Stimulated activated CD4-positive, alpha-beta T cell treated with anti-CD3 and anti-CD28 coated beads, Interleukin-2, amount 100 ng/mL, for 24 hours (primary cell): ENCODE measurements at places on chromosomes 4 and X.
A peak's percentile ranks its signal among the peaks of the same experiment; 100 is the strongest.

DNA sequence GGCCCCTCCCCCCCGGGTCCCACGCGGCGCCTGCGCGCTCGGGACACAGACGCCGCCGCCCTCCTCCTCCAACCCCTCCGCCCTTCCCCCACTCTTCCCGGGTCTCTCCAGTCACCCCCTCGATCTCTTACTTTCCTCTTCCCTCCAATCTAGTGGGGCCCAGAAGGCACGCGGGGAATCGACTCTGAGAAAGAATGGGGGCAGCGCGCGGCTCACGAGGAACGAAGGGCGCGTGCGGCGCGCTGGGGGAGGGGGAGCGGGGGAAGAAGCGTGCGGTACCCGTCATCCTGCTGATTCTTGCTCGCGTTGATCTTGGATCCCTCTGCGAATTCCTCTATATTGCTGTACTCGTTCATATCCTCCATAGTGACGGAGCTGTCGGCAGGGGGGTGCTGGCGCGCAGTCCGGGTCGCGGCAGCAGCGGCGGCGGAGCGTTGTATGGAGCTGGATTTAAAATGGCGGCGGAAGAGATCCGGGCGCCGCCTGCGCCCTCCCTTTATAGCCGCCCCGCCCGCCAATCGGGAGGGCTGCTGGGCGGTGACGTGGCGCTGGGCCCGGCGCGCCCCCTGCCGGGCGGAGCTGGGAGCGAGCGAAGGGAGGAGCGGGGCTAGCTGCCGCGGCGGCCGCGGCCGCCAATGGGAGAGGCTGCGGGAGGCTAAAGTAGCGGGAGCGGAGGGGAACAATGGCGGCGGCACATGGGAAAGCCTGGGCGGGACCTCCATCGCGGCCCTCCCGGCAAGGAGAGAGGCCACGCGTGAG, 1.1 kb downstream of the HNRNPDL start:
- peak; percentile 94 for DNase-seq

- no peak for DNase-seq
Observed at GRCh38 chr4:6229095-6229494, 28.7 kb upstream of the JAKMIP1 start.

DNA sequence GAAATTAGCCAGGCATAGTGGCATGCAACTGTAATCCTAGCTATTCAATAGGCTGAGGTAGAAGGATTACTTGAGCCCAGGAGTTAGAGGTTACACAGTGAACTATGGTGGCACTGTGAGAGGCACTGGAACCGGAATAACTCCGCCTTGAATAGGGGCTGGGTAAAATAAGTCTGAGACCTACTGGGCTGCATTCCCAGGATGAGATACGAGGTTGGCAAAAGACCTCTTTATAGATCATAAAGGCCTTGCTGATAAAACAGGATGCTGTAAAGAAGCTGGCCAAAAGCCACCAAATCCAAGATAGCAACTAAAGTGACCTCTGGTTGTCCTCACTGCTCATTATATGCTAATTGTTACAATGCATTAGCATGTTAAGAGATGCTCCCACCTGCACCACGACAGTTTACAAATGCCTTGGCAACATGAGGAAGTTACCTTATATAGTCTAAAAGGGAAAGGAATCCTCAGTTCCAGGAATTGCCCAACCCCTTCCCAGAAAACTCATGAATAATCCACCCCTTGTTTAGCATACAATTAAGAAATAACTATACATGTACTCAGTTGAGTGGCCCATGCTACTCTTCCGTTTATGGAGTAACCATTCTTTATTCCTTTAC, 88.6 kb downstream of the CENPC start:
- no peak for DNase-seq

- DNase-seq: no peak
Observed at GRCh38 chr4:189815404-189816192, 125.1 kb upstream of the FRG1 start.

- DNase-seq: no peak
Observed at GRCh38 chr4:142960126-142960525, 114.0 kb upstream of the INPP4B start.

DNA sequence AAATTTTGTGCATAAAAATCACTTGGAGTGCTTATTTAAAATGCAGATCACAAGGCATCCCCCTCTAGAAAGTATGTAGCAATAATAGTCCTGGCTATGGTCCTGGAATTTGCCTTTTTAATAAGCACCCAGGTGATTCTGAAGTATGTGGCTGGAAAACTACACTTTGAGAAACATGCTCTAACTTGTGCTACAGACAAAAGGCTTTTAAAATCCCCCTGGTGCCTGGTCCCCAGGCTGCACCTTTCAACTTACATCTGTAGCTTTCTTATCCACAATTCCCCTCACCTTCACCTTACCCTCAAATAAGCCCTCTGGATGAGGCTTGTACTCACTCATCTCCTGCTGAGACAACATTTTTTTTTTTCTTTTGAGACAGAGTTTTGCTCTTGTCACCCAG, 21.1 kb downstream of the ART3 start:
- no peak for DNase-seq

DNA sequence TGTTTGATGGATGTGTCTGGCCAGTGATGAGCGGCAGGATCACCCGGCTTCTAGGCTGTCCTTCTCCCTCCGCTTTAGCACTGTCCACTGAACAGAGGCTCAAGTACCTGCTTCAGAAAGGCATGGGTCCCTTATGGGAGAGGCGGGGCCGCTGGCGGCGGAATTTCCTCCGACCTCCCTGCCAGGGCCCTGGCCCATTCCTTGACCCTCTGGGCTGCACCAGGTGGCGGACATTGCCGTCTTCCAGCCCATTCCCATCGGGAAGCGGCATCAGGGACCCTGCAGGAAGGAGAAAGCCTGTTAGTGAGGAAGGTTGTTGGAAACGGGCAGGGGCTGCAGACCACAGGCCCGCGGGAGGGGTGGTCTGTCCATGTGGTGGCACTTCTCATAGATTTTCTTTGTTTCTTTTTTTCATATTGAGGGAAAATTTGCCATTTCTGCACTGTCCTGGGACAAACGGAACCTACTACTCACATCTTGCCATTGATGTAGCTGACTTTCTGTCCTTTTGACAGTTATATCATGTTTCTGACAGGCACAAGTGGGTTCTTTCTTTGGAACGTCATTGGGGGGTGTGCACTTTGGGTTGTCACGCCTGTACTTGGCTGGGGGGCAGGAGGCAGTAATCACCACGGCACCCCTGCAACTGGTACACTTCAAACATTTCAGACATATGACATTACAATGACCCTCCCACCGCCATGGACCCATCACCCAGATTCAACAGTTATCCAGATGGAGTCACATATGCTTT, 6.1 kb downstream of the APLN start:
- DNase-seq: no peak

DNA sequence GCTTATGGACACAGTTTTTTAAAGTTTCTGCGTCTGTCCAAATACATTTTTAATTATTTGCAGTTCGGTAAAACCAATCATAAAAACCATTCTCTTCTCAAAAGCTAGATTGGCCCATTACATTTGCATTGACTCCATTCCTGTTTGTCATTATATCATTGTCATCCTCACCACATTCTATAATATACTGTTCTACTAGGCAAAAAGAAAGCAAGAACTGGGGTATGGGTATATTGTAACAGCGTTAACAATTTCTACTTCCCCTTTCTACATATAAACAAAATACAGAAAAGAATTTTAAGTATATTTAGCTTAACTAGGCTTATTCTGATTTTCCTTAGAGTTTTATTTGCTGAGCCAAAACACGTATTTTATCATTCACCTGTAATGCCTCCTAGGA, 91.8 kb downstream of the RAP1GDS1 start:
- DNase-seq: no peak

DNA sequence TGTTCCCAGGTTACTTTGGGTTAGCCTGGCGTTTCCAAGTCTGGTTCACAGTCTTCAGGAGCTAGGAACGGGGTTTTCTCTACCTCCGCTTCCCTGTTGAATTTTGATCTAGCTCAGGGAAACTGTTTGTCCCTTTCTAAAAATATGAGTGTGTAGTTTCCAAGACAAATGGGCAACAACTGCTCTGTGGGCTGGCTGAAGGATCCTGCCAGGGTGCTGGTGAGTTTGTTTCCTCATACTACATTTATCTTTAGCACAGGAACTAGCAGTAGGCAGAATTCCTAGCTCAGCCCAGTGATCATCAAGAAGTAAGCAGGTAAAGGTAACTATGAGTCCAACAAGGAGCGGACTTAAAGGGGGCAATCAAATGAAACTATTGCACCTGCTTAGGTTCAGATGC, 13.3 kb upstream of the FAM47E start:
- DNase-seq: no peak

- no peak for DNase-seq
Observed at GRCh38 chrX:71515038-71515396, 17.9 kb upstream of the OGT start.

DNA sequence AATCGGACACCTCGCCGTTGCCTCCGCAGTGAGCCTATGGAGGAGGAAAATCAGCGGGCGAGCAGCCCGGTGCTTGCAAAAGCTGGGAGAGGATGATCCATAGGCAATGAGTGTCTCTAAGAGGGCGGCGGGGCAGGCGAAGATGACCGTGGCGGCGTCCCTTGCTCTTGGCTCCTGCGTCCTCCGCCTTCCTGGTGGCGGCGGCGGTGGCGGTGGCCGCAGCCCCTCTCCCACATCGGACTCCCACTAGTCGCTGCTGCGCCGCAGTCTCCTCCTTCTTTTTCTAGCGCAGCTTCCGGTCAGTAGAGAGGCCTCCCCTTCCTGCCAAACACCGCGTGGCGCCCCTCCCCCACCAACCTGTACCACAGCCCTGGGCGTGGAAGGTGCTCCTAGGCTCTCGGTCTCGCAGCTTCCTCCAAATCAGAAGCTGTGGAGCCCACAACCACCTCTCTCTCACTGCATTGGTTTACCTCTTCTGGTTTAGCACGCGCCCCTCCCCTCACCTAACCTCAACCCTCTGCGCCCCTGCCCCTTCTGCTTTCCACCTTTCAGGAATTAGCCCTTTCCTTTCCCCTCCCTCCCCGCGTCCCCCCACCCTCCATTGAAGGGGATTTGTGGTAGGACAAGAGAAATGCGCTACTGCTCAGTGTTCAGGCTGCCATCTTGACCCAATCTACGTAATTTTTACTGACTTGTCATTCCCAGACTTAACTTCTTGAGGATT, at the start of gene SPIN3:
Gene SPIN3, minus strand, starts transcription at position 271 of the 724 bp plus-strand sequence. CDS start 594 bp downstream, outside the sequence.
- DNase-seq: peak; percentile 77

GRCh38 chr4:25970691-25971432, 56.8 kb downstream of the SMIM20 start:
- no peak for DNase-seq

GRCh38 chrX:154327038-154327820, 31.6 kb downstream of the TKTL1 start:
- DNase-seq: no peak

GRCh38 chr4:48778431-48779094, 1.5 kb downstream of the FRYL start:
- DNase-seq: no peak

DNA sequence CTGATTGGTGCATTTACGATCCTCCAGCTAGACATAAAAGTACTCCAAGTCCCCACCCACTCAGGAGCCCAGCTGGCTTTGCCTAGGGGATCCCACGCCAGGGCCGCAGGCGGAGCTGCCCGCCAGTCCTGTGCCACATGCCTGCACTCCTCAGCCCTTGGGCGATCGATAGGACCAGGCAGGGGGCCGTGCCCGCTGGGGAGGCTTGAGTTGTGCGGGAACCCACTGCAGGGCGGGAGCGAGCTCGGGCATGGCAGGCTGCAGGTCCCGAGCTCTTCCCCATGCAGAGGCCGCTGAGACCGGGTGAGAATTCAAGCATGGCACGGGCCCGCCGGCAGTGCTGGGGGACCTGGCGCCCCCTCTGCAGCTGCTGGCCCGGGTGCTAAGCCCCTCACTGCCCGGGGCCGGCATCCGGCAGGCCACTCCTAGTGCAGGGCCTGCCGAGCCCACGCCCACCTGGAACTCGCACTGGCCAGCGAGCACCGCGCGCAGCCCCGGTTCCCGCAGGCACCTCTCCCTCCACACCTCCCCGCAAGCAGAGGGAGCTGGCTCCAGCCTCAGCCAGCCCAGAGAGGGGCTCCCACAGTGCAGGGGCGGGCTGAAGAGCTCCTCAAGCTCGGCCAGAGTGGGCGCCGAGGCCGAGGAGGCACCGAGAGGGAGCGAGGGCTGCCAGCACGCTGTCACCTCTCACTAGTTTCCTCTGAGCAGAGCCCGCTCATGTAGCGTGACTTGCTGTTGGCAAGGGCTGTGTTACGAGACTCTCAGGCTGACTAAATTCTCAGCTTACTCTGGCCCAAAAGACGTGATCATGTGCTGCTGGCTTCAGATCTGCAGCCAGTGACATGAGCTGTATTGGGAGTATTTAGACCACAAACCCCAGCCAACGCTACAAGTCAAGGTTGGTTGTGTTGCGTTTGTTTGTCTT, 87.5 kb downstream of the TRAPPC11 start:
- no peak for DNase-seq

- no peak for DNase-seq
Observed at GRCh38 chr4:186887291-186887700, 163.6 kb upstream of the FAT1 start.

DNA sequence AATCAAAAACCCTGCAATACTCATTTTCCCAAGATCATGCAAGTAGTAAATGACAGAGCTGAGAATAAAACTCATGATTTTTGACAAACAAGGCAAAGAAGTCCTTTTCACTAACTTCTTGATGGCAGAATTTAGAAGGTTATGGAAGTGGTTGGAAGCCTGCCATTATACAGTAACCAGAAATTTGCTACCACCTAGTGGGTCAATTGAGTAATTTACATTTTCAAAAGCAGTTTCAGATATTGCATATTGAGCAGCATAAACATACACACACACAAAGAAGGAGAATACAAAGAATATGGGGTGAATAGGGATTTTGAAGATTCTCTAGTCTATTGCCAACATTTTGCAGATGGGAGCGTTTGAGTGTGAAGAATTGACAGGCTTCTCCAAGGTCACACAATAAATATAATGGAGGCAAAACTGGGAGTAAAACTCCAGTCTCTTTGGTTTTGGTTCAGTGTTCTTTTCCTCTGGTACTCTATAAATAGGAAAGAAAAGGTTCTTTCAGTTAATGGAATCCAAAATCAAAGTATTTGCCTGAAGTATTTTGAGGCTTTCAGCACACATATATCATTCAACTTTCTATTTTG, 70.2 kb downstream of the GC start:
- no peak for DNase-seq

DNA sequence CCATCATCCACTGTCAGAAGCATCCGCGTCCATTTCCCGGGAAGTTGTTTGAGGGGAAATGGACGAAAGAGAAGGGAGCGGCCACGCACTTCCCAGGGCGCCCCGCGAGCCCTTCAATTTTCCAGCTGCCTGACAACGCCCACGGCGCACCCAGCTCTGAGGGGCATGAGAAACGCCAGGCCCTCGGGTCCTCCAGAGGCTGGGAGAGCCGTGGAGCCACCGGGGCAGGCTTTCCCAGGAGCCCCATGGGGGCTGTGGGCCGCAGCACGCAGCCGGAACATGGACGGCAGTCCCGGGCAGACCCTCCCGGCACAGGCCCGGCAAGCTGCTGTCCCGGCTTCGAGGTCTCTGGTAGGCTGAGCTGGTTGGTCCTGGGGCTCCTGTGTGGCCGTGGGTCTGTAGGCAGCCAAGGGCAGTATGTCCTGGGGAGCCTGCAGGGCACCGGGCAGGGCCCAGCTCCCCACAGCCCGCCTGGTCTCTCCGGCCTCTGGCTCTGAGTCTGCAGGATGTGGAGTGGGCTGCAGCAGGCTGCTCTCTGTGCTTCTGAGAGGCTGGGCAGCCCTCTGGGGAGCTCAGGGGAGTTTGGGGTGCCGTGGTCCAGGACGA, 115.2 kb downstream of the FAM53A start:
- DNase-seq: no peak

- DNase-seq: no peak
Observed at GRCh38 chr4:183438458-183439113, 5.8 kb upstream of the CDKN2AIP start.

- DNase-seq: no peak
Observed at GRCh38 chr4:3263053-3263875, 14.3 kb downstream of the MSANTD1 start.
